ENCODE measurements at places on chromosomes 4 and X.

DNA sequence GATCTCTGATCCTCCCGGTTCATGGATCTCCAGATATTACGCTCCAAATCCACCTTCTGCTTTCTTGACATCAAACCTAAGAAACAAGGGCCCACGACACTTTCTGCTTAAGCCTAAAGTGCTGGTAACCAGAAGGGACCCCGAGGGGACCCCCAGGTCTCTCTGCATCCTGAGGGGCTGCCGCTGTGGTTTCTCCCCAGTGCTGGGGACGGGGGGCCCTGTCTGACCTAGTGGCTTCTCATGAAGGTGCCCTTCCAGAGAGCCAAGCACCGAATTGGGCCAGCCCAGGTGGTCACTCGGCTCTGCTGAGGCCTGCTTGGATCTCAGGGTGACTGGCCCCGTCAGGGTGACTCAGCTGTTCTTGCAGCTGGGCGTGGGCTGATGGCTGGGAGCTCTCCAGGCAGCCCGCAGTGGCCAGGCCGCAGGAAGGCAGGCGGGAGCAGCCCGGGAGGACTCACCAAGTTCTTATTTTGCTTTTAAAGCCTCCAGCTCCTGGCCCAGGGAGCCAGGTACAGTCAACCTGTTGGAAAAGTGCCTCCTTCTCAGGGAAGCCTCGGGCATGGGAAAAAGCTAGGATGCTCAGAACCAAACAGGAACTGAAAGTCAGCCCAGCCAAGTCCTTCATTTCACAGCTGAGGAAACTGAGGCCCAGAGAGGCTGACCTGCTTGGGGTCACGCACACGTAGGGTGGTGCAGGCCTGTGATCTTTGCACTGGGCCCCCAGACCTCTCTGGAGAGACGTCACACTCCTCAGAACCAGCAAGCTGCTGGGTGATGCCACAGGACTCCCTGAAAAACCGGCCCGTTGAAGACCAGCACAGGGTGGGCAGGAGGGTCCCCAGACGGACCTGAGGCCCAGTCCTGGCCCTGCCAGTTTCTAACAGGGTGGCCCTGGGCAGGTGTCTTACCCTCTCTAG lies 16.7 kb downstream of the BLOC1S4 start:
- DNase-seq = no peak

DNA sequence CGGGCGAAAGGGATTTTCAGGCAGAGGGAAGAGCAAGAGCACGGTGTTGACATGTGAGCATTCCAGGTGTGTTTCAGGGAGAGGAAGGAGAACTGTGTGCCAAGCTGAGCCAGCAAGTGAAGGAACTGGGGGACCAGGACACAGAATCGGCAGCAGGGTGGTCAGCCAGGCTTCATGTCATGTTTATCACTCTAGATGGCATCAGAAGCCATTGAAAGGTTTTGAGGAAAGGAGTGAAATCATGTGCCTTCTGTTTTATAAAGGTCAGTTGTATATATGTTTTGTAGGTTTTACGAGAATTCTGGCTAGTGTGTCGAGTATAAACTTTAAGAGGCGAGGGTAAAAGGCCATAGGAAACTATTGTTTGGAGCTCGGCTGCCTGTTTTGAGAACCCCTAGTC lies 682.3 kb downstream of the TRIML1 start:
- DNase-seq = no peak

DNA sequence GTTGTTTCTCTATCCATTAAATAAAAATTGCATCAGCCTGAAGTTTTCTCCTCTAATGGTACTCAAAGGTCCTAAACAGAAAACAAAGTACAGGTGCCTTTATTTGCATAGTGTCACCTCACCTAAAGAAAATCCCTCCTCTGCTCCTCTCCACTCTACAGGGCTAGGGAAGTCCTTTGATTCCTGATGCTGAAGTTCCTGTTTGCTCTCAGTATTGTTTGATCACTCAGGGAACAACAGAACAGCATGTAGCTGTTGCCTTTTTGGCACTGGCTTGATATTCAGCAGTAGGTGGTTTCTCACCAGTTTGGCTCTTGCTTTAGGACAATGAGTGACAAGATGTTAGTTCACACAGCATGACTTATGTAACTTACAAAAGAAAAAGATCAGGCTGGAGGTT lies 156.2 kb upstream of the SLC7A11 start:
- DNase-seq = no peak

DNA sequence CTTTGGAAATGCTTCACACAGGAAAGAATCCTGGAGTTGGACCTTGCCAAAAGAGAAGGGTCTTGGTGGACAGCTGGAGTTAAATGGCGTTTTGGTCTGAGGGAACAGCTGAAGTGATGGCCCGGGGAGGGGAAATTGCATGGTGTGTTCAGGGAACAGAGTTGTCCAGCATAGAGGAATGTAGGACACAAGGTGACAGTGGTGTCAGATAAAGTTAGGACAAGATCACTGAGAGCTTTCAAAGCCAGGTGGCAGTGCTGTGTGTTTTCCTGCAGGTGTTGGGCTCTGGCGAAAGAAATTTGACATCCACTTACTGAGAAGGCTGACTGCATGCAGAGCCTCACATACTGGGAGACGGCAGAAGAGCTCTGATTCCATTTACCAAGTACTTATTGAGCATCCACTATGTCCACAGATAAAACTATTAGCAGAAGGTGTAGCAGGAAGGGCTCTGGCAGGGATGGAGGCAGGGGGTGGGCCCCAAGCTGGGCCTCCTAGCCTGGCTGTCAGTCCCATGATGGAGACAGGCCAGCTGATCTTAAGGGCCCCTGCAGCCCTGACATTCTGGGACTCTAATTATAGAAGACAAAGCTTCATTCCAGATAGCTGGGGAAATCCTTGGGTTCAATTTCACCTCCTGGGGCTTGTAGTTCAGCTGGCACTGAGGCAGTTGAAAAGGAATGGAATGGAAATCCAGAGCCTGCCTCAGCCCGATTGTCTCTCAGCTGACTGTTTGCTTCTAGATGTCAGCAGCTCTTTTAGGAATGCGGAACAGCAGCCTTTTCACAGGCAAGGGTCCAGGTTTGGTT lies 150.2 kb upstream of the MAMLD1 start:
- no peak for DNase-seq

- DNase-seq = no peak
These were observed 1.2 kb upstream of the ACE2 start for GRCh38 chrX:15601932-15602331.

DNA sequence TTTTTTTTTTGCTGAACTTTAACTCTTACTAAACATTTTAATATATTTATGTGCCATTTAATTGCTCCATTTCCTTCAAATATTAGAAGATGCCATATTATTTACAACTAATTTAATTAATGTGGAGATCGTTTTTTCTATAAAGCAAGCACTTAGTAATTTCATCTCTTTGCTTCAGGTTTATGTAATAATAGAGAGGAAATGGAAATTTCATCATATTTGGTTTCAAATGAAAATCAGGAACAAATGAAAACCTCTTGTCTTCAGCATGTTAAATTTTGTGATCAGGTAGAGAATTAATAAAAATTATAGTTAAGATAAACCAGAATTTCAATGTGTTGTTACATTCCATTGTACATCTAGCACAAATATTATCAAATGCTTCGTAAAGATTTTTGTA lies 120.1 kb downstream of the SYNPO2 start:
- no peak for DNase-seq

GRCh38 chr4:70533791-70534190 lies 15.4 kb downstream of the AMTN start:
- no peak for DNase-seq

- DNase-seq = no peak
These were observed 64.6 kb downstream of the RHOH start for GRCh38 chr4:40261231-40262076.

DNA sequence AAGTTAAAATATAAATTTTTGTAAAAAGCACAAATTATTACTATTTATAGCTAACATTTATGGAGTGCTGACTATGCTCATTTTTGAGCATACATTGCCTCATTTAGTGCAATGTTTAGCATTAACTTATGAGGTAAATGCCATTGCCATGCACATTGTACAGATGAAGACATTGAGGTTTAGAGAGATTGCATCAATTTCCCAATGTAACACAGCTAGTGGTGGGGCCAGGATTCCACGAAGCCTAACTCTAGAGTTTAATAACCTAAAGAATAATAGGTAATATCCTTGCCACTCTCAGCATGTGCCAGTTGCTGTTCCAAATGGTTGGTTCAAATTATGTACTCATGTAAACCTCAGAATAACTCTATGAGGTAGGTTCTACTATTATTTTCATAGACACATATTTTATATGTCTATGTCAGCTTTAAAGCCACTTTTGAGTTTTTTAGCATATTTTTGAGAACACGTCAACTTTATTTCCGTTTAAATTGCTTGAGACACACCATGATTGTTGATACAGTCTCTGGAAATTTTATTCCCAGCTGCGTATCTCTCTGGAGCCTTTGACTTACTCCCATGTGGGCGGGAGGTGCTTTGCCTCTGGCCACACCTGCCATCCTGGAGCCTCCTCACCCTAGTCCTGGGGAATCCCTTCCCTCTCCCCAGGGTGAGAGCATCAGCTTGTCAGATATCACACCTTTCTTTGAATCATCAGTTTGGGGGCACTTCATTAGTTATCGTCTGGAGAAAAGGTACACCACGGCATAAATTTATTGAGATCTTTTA lies 10.8 kb upstream of the ADH1A start:
- no peak for DNase-seq

DNA sequence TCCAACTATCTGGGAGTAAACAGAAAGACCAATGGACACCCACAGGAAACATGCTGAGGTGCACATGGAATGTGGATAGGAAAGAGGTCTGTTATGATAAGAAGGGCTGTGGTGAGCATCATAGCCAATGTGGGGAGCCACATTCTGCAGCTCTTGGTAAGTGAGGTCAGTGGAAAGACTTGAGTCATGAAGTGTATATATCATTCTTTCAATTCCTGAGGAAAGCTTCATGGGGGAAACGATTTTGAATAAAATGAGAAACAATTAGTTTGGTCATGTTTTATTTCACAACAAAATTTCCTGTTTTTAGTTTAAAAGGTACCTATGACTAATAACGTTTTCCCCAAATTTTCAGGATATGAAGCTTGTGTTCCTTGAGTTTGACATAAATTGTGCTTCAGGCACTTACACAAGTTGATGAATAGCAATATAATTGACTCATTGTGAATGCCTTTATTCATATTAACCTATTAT lies 41.4 kb upstream of the RASSF6 start:
- DNase-seq = peak; percentile 98

DNA sequence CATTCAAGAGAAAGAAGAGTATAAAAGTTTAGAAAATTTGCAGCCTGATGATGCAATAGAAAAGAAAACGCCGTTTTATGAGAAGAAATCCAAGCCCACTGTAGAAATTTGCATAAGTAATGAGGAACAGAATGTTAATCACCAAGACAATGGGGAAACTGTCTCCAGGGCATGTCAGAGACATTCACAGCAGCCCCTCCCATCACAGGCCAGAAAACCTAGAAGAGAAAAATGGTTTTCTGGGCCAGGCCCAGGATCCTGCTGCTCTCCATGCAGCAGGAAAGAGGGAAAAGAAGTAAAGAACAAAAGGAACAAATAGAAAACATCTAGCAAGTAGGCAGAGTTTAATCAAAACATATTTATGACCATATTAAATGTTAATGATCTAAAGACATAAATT lies 119.0 kb downstream of the ANKRD50 start:
- DNase-seq = no peak
